ENCODE measurements at places on chromosomes 5 and 9.

DNA sequence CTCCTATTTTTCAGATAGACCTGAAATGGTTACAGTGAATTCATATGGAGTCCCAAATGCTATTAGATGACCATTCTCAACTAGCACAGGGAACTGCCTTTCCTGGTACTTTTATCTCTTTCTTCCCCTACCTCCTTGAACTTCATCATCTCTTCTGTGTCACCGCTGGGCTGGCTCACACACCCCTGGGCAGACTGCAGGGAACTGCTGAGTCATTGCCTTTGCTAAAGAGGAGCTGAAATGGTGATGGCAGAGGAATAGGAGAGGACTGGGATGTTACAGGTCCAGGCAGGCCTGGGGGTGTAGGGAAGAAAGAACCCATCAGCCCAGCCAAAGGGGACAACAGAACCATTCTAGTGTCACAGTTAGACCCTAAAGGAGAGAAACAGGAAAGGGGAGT is 322.3 kb downstream of the ASTN2 start:
- peak; percentile 31 for DNase-seq

DNA sequence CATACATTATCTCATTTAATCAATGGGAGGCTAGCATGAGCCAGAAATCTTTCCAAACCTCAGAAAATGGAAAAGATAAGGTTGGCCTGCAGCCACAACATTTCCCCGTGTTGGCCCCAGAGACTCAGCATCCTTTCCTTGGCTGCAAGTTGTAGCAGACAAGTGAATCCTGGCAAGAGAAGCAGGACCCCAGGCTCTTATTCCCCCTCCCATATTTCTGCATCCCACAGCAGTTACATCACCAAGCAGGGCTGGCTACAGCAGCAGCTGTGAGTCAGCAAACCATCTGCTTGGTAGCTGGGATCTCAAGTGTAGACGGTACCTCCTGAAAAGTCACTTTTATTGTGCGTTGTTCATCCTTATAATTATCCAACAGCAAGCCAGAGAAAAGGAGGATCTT is 212.4 kb downstream of the GNA14 start:
- no peak for DNase-seq

- DNase-seq: no peak
Measured at GRCh38 chr9:108476574-108476973, 379.2 kb downstream of the ACTL7B start.

DNA sequence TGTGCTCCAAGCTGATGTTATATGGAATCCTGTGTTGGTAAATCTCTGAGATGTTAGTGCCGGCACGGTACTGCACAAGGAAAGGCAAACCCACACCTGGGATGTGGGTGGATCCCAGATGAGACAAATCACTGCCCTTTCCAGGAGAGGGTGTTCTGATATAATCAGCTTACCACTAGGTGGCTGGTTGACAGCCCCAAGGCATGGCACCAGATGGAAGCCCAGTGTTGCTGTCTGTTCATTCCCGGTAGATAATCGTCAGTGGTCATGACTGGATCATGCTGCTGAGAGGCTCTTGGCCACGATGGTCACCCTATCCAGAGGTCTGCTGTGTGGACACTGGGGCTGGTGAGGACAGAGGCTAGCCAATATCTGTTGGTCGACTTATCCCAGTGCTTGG is 184.0 kb downstream of the CACNA1B start:
- no peak for DNase-seq

- peak; percentile 55 for DNase-seq
Measured at GRCh38 chr9:120531683-120532300, 48.2 kb downstream of the CDK5RAP2 start.

GRCh38 chr9:75648034-75648433 is 242.4 kb upstream of the PCSK5 start:
- DNase-seq: no peak

DNA sequence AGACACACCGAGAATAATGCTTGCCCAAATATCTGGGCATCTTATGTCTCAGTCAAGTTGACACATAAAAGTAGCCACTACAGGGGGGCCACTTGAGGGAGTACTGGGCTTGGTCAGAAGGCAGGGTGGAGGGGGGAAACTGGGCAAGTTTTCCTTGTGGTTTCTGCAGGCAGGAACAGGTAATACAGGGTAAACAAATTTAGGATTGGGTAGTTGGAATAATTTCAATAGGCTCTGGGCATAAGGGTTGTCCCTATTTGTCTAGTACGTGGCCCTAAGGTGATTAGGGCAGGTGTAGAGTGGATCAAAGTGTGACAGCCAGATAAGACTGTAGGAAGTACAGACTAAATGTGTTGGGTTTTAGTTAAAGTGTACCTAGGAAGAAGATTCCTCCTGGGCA is 353.1 kb downstream of the TLE4 start:
- DNase-seq: no peak

- no peak for DNase-seq
Measured at GRCh38 chr9:3205421-3206095, 320.2 kb downstream of the RFX3 start.

- peak; percentile 96 for DNase-seq
Measured at GRCh38 chr5:140174465-140175366, at the start of gene CYSTM1. TSS of gene CYSTM1 (plus strand) at chr5:140175188. CDS start at chr5:140194466, 19,278 bp downstream.

DNA sequence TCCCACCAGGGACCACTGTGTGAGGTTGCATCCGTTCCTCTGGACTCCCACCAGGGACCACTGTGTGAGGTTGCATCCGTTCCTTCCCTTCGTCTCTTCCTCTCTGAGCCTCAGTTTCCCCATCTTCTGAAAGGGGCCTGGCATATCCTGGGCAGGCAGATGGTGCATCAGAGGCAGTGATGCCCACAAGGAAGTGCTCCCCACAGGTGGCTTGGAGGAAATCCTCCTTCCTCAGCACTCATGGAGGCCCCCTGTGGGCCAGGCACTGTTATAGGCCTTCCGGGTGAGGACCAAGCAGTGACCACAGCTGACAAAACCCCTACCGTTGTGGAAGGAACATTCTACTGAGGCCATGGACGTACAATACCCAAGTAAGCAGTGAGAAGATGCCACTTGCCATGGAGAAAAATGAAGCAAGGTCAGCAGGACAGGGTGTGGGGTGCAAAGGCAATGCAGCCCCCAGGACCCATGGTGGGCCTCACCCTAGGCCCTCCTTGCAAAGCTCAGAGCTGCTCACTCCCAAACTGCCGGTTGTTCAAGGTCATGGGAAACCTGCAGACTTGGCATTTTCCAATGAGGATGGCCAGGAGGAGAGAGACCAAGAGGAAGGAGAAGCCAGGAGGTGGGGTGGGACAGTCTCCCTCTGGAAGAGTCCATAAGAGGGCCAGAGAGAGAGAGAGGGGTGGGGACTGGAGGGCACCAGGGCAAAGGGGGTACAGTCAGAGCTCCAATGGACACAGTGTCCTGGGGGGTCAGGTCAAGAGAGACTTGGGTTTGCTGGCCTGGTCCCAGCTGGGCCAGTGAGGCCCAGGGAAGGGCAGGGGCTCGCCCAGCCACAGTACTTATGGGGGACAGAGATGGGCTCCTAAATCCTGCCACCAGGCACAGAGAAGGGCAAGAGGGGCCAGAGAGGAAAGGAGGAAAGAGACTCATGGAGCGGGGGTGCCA is 51.1 kb downstream of the C9orf50 start:
- DNase-seq: no peak

- DNase-seq: no peak
Measured at GRCh38 chr9:2419347-2419746, 202.2 kb upstream of the VLDLR start.

GRCh38 chr9:113673726-113674125 is 202.4 kb upstream of the ZNF618 start:
- no peak for DNase-seq

DNA sequence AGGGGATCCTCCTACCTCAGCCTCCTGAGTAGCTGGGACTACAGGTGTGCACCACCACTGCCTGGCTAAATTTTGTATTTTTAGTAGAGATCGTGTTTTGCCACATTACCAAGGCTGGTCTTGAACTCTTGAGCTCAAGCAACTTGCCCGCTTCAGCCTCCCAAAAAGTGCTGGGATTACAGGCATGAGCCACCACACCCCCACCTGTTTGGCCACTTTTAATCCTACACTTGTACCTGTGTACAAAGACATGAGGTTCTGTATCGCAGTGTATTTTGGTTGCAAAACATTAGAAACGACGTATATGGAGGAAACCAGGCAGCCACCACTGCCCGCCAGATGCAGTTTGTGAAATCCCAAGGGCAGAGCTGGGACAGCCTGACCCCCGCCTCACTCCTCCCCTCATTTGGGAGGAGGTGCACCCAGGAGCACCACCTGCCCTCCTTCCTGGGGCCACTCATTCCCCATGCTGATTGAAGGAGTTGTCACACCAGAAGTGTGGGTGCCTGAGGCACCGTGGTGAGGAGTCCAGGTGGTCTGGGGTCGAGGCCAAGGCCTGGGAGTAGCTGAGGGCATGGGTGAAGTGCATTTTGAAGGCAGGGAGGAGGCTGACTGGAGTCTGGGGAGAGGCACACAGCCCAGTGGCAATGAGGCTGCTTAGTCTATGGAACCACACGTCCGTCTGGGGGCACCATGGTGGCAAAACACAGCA is 39.3 kb upstream of the OLFM1 start:
- no peak for DNase-seq

- no peak for DNase-seq
Measured at GRCh38 chr9:120474591-120475243, 105.2 kb downstream of the CDK5RAP2 start.
